ENCODE measurements at places on chromosomes 12 and 14.

DNA sequence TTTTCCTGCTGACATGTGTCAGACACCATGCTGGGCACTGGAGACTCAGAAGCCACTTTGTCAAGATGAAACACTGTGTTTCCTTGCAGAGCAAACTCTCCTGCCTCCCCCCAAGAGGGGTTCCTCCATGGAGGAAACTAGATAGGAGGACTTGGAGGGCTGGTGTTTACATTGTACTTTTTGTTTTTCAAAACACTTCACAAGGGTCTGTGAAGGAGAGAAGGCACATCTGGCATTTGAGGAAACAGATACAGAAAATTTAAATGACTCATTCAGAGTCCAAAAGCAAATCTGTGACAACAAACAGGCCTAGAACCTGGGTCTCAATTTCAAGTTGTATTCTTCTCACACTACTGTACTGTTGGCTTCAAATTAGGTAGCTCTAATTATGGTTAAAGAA lies 6.7 kb upstream of the CDKL1 start:
- no peak for DNase-seq

DNA sequence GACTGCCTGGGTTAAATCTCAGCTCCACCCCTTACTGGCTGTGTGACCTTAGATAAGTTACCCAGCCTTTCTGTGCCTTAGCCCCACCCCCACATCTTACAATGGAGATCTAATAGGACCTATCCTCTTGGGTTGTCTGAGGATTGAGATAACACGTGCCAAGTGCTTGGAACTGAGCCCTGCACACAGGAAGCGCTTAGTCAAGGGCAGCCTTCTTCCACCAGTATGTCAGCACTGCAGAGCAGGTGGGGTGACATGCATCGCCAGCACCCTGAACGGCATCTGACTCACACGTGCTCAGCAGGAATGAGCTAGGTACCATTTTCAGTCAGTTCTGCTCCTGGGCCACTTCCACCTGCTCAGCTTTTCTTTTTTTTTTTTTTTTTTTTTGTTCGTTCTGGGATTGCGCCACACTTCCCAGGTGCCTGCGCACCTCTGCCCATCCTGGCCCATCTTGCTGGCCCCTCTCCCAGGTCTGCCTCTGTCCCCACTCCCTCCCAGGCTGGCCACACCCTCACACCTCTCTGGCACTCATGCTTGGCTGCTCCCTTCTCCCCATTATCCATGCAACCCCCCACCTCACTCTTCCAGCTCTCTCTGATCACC lies 19.6 kb downstream of the LGMN start:
- DNase-seq, result no peak

DNA sequence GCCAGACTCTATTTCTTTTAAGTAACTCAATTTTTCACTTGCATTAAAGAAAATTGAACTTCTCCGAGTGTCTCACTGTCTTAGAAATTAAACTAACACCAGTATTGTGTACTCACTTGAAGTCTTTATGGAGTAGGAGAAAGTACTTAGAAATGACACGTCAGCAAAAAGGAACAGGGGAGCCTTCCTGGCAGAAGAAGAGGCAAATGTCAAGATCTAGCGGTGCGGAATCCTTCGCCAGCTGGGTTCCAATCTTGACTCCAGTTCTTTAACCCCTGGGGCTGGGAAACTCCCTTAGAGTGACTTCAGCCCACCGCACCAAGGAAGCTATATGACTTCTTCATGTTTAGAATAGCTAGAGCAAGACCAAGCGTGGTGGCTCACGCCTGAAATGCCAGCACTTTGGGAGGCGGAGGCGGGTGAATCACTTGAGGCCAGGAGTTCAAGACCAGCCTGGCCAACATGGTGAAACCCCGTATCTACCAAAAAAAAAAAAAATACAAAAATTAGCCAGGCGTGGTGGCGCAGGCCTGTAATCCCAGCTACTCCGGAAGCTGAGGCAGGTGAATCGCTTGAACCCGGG lies 34.4 kb downstream of the WBP11 start:
- DNase-seq, result no peak

DNA sequence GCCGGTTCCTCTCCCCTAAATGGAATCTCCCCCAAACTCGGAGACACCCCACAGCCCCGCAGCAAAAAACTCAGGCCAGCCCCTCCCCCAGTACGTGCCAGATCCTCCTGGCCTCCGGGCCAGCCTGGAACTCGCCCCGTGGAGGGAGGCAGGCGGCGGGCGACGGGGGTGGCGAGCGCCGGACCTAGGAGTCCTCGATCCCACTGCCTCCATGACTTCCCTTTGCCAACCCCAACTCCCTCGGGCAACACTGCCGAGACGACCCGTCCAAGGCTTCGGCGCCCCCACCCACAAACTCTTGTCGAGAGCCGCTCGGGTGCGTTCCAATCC lies 400 bp downstream of the ADCY6 start:
- DNase-seq, result no peak

GRCh38 chr12:124386059-124386458 lies 91.2 kb downstream of the RFLNA start:
- DNase-seq, result no peak

GRCh38 chr14:80110721-80111120 lies 100.6 kb downstream of the DIO2 start:
- DNase-seq, result no peak

GRCh38 chr14:36553656-36554260 lies 28.7 kb downstream of the NKX2-8 start:
- no peak for DNase-seq

DNA sequence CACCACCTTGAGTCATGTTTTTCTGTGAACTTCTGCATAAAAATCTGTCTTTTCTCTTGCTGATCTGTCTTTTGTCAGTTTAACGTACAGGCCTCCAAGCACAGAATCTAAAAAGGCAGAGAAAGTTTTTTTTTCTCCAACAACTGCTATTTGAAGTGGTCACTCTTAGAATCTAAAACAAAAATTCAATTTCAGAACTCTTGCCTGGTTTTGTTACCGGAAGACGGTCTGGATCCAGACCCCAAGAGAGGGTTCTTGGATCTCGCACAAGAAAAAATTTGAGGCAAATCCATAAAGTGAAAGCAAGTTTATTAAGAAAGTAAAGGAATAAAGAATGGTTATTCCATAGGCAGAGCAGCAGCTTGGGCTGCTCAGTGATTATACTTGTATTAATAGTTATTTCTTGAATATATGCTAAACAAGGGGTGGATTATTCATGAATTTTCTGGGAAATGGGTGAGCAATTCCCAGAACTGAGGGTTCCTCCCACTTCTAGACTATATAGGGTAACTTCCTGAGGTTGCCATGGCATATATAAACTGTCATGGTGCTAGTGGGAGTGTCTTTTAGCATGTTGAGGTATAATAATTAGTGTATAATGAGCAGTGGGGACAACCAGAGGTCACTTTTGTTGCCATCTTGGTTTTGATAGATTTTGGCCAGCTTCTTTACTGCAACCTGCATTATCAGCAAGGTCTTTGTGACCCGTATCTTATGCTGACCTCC lies 150.0 kb upstream of the PLEKHA5 start:
- no peak for DNase-seq

DNA sequence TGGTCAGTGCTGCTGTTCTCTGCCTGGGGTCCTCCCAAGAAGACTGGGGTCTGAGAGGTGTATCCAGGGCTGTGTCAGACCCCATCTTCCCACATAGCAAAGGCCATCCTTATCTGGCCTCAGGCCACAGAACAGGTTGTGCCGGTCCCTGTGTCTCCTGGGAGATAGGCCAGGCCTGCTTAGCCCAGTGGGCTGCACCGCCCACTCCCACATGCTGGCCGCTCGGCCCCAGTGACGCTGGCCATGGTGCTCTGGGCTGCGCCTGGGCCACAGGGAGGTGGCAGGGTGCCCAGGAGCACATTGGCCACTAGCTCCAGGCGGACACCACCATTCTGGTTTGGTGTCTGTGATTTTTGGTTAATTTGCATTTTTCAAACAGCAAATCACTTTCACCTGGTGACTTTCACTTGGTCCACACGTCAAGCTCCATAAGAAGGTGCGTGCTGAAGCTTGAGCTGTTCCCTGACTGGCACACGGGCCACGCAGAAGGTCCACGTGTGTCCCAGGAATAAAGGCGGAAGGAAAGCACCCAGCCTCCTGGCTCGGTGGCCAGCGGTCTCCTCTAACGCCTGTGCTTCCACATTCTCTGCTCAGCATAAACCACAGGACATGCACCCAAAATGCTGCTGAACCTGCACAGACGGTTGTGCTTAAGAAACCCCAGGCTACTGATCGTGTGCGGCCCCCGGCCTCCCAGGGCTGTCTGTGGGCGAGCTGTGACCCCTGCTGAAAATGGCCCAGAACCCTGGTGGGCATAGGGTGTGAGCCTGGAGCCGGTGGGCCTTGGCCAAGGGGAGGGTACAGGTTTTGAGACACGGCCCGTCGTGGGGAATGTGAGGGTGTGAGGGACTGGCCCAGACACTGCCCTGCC lies 4.6 kb downstream of the FBRSL1 start:
- DNase-seq, result no peak

GRCh38 chr12:42284157-42284556 lies 41.7 kb downstream of the ZCRB1 start:
- DNase-seq, result no peak

GRCh38 chr12:67541625-67541991 lies 106.9 kb upstream of the DYRK2 start:
- DNase-seq, result no peak

DNA sequence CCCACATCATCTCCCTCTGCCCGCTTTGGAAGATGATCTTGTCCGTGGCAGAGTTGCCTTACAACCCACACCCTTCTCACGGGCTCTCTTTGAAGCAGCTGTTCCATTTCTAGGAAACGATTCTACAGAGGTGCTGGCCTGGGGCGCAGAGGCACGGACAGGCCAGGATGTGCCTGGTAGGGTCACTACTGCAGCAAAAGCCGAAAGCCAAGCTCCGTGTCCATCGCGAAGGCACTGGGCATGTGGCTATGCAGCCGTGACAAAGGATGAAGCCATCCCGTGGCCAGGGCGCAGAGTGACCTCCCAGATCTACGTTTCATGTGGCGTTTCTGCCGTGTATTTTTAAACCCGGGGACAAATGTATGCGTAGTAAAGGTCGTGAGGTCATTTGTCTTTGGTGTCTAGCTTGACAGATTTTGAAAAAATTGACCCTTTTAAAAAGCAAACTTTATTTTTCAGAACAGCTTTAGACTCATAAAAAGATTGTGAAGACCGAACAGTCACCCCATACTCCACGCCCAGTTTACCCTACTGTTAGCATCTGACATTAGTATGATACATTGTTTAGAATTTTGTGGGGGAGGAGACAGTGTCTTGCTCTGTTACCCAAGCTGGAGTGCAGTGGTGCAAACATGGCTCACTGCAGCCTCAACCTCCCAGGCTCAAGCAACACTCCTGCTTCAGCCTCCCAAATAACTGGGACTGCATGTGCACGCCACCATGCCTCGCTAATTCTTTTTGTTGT lies 40.4 kb upstream of the NCOR2 start:
- no peak for DNase-seq

DNA sequence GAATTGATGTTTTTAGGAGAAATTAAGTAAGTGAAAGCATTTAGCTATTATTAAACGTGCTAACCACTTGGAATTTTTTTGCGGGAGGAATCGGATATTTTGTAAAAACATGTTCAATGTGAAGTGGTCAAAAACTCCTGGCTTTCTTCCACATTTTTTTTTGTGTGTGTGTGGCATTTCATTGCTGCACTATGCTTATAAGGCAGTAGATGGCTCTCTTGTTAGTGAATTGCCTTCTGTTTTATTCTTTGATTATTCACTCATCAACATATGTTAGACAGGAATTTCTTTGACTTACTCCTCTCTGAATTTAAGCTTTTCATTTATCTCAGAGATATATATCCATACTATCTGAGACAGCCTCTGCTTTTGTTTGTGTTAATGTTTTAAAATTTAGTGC lies 71.3 kb downstream of the DERA start:
- DNase-seq, result no peak

GRCh38 chr12:63098851-63099250 lies 52.1 kb downstream of the AVPR1A start:
- no peak for DNase-seq

DNA sequence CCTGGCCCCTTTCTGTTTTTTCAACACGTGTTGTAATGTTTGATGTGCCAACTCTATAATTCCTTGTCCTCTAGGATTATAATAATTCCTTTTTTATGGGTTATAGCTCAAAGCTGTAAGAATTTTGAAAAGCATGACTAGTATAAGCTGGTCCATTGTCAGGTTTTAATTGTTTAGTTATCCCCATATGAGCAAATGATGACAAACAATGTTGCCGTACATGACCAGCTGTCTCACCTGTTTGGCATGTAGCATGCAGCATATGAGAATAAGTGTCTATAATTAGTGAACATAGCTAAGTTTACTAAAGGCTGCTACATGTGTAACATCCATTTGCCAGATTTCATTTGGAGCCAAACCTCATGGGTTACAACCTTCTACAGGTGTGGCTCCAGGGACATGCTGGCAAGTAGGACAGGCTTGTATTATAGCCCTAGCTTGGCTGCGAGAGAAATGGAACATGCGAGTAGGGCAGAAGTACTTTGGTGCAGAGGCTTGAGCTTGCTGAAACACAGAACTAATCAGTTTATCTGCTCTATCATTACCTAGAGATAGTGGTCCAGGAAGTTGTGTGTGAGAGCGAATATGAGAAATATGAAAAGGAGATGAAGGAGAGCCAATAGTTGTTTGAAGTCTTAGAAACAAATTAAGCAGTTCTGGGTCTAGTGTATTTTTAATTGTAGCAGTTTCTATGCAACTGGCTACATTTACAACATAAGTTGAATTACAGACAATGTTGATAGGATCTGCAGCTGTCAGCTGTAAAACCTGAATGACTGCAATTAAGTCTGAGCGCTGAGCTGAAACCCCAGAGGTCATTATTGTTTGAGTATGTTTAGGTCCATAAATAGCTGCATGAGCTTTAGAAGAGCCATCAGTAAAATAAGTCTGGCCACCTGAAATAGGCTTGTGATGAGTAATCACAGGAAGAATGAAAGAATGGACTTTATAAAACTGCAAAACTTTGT lies 22.6 kb upstream of the MAPKAPK5 start:
- DNase-seq, result no peak

DNA sequence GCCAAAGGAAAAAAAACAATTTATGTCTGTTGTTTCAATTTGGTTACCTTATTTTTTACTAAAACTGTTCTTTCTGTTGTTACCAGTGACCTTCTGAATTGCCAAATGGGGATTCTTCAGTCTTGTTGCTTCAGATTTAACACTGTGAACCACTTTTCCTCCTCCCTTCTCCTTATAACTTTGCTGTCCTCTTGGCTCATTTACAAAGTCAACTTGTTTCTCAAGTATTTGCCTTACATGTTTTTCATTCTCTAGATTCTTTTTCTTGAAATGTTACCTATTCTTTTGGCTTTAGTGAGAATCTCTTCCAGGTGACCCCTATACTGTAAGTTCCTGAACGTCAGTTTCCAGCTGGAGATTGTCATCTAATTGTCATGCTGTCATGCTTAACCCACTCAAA lies 19.4 kb downstream of the FUT8 start:
- DNase-seq, result no peak

- no peak for DNase-seq
Measured at GRCh38 chr14:95875831-95876760, 536 bp upstream of the TUNAR start.

GRCh38 chr12:106136263-106136662 lies 2.5 kb downstream of the NUAK1 start:
- peak; percentile 95 for DNase-seq

GRCh38 chr12:96425321-96425720 lies 25.1 kb upstream of the CDK17 start:
- no peak for DNase-seq

All from nucleus accumbens (tissue), 56 donors.